GM20000 (cell line): ENCODE measurements at places on chromosomes 4 and X.

DNA sequence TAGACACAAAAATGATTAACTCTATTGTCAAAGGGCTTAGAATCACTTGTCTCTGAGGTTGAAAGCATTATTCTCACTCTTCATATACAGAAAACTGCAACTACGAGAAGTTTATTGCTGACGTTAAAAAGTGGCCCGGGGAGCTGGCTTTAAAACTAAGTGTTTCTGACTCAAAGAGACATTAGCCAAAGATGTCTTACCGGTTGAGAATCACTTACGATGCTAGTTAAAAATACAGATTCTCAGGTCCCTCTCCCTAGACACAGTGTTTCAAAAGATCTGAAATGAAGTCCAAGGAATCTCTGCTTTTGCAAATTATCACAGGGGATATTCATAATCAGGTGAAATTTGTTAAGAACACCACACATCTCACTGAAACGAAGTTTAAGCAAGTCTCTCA lies 1.2 kb downstream of the GNPDA2 start:
- no peak for DNase-seq

- DNase-seq: no peak
Measured at GRCh38 chrX:34426334-34426733, 230.8 kb downstream of the TMEM47 start.

- no peak for DNase-seq
Measured at GRCh38 chr4:147786031-147786430, 54.1 kb downstream of the ARHGAP10 start.

DNA sequence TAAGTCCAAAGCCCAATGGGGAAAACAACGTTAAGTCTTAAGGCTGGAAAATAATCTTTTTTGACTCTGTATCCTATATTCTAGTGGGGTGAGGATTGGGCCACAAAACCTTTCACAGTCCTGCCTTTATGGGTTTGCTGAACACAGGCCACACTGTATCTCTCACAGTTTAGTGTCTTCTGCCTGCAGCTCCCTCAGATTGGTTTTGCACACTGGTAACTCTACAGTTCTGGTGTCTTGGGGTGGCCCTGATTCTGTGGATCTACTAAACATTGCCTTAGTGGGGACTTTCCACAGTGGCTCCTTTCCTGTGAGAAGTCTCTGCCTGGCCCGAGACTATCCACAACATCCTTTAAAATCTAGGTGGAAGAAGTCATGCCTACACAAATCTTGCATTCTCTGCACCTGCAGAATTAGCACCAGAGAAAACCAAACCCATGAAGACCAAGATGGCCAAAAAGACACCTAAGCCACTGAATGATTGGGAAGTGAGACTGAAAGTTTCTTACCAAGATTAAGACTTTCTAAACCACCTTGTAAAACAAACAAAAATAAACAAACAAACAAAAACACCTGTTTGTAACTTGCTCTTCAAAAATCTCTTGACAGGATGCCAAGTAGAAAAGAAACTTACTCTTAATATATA lies 150.4 kb upstream of the PCDH10 start:
- DNase-seq: no peak

GRCh38 chr4:23746027-23746426 lies 143.8 kb downstream of the PPARGC1A start:
- no peak for DNase-seq

DNA sequence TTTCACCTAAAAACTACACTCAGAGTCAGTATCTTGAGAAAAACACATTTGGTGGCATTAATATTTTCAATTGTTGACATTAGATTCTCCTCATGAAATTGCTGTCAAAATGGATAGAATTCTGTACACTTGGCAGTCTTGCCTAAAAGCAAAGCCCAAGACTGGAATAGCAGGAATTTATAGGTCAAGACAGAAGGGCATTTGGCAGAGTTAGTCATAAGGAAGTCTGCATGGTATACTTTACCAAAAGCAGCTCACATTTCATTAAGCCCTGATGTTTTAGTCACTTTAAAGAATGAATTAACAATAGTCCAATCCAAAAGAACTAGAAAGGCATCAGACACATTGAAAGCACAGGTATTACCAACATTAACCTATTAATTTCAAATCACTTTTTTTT lies 7.1 kb downstream of the CCDC160 start:
- no peak for DNase-seq

DNA sequence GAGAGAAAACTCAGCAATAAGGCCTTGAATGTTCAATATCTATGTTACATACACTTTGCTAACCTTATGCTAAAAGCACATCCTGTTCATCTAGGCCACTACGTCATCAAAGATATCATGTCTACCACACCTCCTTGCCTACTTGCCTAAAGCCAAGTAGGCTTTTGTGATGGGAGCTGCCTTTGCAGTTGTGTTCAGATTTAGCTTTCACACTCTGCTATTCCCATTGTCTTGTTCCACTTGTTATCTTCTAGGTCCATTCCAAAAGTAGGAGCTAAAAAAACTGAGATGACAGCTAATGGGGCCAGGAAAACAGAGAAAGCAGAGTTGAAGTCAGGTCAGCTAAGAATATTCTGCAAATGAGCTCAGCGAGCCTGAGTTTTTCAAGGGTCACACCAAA lies 153.6 kb upstream of the EDNRA start:
- DNase-seq: no peak

DNA sequence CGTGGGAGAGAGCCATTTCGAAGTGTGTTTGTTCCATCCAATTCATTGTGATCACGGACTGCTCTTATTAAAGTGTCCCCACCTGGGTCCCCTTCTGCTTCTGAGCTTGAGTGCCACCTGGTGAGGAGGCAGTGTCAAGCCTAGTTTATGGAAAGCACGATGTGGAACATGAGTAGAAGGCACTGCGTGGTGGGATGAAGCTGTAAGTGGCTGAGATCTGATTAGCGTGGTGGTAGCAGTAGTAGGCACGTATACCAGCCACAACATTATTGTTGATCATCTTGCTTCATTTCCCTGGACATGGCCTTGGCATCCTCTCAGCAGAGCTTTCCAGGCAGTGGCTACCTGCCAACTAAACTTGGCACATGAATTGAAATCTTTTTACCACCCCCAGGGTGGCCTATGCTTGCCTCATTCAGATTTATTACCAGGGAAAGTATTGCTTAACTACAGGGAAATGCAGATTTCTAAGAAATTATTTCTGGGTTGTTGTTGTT lies 46.4 kb downstream of the GPAT3 start:
- DNase-seq: no peak

GRCh38 chrX:30414144-30414543 lies 105.0 kb upstream of the NR0B1 start:
- DNase-seq: no peak

- DNase-seq: no peak
Measured at GRCh38 chr4:86511590-86511989, 82.5 kb upstream of the PTPN13 start.

DNA sequence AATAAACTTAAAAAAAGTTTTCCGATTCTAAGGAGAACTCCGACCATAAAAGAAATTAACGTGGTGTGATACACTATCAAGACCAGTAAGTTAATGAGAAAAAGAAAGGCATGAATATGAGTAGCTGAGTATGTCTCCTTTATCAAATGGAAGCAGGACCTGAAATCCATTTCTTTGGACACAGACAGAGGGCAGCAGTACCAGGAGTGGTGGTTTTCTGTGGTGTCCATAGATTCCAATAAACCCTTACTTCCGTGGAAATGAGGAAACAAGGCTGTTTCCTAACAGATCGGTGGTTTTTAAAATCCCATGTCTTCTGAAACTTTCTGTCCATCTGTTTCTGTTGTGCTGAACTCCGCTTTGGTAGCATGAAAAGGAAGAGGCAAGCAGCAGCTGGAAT lies 128.5 kb upstream of the TSPAN5 start:
- DNase-seq: no peak

- peak; percentile 17 for DNase-seq
Measured at GRCh38 chr4:126604268-126604867, 1028.4 kb upstream of the INTU start.

DNA sequence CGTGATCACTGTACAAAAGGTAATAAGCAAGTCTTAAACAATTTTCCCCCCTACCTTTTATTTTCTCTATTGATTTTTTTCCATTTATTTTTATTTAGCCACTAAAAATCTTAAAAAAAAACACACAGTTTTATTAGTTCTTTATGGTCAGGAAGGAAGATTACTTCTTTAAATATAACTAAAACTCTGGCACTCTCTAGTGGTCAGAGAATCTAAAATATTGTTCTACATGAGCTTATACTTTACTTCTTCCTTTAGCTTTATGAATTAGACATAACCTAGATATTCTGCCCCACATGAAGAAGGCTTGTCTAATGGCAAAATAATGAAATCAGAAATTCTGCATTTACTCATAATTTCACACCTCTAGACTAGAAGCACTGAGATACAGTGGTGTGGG lies 135.2 kb downstream of the PDE5A start:
- DNase-seq: no peak

GRCh38 chrX:16023790-16024734 lies 99.3 kb upstream of the GRPR start:
- DNase-seq: peak; percentile 36

DNA sequence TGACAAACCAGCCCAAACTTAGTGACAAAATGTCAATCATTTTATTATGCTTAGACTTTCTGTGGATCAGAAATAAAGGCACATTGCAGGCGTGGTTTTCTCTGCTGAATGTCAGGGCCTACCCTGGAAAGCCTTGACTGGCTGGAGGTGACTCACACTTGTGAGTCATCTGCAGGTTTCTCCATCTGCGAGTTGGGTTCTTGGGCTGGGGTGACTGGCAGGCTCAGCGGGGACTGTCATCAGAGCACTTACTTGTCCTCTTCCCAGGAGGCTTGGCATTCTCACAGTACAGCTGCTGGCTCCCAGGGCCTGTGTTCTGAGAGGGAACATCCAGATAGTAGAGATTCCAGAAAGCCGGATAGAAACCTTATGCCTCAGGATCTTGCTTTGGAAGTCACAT lies 153.8 kb upstream of the AGA start:
- no peak for DNase-seq

GRCh38 chr4:189659287-189659686 lies 281.4 kb upstream of the FRG1 start:
- no peak for DNase-seq

- DNase-seq: no peak
Measured at GRCh38 chr4:47050761-47051725, 19.7 kb downstream of the GABRB1 start.

DNA sequence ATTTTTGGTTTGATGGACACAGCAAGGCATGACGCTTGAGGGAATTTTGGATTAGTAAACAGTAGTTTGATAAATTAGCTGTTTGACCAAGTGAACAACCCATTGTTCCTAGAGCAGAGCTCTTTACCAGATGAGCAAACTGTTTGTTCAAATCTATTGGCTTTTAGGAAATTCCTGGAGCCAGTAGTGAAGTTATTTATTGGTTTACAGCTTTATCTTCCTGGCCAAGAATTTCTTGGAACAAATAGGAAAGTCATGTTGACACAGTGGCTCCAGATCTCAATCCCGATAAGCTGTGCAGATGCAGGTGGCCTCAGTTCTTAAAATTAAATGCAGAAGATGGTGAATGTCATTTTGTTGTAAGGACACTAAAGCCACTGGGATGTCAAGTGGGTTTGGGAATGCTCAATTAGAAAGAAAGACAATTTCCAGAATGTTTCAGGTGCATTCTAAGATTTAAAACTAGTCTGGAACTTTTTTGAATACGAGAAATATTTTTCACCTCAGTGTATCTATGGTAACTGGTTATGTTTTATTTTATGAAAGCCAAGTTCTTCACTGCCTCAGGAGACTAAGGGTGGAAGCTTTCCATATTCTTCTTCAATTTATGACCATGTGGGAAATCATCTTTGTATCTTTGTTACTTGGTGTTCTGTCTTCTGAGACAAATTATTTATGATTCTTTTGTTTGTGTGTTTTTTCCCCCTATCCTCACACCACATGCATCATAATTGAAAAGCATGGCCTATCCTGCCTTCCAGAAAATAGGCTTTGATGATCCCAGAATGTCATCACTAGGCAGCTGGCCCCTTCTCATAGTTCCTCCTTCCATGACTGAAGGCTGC lies 554.5 kb downstream of the STIM2 start:
- DNase-seq: no peak

DNA sequence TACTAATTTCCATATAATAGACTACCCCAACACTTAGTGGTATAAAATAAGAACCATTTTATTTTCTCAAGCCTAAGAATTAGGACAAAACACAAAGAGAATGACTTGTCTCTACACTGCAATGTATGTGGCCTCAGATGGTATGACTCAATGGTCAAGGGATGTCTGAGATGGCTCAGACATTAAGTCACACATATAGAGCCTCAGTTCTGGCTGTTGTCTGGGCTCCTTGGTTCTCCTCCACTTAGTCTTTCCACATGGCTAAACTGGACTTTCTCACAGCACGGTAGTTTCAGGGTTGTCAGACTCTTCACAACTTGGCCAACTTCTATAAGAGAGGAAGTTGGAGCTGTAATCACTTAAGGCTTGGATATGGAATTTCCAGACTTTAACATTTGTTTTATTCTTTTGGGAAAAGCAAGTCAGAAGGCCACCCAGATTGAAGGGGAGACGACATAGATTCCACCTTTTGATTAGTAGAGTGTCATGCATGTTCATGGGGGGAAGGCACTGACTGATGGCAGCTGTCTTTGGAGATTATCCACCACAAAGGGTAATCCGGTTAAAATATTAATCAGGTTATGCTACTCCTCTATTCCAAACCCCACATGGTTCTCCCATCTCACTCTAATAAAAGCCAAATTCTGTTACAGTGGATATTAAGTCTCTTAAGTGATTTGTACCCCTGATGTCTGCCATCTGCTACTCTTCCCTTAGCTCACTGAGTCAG lies 9.4 kb downstream of the IL15 start:
- no peak for DNase-seq

DNA sequence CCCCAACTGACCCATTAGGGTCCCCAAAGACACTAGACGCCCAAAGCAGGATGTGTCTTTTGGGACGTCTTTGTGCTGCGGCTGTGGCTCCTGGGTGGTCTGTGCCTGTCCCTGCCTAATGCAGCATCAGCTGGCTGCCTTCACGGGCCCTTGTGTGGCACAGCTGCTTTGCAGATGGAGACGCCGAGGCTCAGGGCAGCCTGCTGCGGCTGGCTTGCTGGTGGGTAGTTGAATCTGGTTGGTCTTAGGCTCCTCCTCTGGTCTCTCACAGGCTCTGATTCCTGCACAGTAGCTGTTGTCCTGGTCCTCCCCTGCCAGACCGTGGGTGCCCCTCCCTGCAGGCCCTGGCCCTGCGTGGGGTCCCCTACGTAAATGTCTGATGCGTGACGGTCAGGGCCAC lies 8.1 kb downstream of the CPZ start:
- DNase-seq: no peak

DNA sequence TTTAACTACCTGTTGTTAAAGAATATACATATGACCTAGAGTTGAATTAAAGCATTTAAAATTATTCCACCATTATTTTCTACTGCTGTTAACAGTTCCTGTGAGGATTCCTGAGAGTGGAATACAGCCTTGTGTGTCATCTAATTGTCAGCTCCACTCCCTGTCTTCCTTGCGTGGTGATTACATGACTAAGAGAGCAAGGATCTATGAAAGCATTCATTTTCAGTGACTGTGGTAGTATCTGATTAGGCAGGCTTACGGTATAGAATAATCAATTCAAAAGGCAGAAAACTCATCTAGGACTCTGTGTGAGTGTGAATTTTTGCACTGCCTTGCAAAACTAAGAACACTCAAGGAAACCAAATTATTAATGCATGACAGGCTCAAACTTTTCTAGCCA lies 577.8 kb downstream of the SH3BGRL start:
- DNase-seq: no peak
